Right ventricle myocardium inferior (tissue), 1 donor: ENCODE measurements at places on chromosomes 4 and X. TPM values are rescaled to one million over a fixed set of nuclear protein-coding genes. Genes with fewer than 3 reads are reported as not detected.

DNA sequence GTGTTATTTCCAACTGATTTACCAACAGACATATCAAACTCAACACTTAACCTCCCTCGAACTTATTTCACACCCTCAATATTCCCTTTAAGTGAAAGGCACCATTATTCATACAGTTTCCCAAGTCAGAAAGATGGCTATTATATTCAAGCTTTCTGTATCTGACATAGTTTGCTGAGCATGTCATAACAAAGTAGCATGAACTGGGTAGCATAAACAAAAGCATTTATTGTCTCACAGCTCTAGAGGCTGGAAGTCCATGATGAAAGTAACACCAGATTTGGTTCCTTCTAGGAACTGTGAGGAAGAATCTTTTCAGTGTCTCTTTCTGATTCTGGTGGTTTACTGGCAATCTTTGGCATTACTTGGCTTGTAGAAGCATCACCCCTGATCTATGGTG, 1388.6 kb downstream of the TECRL start:
- DNase-seq: no peak

DNA sequence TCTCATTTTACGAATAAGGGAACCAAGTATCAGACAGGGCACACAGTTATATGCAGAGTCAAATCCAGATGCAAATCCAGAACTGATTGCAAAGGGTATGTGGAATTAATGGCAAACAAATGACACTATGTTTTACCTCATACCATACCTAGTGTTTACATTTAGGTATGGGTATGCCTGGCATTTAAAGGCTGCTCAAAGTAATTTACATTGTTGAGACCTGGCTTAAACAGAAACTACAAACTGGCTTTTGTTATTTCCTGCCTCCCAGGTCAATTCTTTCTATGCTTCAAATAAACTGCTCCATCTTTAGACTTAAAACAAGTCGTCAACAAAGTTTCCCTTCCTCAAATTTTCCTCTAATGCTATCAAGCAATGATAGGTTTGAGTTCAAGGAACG, 33.7 kb downstream of the ANKRD17 start:
- no peak for DNase-seq

DNA sequence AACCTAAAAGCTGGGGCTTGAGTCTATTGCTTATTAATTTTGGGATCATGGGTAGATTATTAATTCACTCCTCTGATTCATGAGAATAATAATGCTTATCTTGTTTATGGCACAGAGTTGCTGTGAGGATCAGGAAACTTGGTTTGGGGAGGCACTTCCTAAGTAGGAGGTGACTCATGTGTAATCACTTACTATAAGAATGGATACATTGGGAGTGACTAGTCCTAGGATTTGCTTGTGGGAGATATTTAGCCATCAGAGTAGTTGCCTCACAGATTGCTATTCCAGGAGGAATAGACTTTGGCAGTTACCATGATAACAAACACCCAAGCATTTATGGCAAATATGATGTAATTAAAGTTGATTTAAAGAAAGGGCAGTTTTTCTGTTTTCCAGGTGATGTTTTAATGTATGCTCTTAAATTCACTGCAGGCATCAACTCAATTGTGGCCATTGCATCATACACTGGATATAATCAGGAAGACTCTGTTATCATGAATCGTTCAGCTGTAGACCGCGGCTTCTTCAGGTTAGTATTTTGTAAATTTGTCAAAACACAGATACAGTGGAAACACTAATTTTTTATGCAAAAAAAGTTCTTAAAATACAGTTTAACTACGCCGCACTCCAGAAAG, 41.9 kb downstream of the POLR2B start:
- no peak for DNase-seq

- no peak for DNase-seq
Observed at GRCh38 chr4:157023941-157024340, 52.0 kb upstream of the GLRB start.

DNA sequence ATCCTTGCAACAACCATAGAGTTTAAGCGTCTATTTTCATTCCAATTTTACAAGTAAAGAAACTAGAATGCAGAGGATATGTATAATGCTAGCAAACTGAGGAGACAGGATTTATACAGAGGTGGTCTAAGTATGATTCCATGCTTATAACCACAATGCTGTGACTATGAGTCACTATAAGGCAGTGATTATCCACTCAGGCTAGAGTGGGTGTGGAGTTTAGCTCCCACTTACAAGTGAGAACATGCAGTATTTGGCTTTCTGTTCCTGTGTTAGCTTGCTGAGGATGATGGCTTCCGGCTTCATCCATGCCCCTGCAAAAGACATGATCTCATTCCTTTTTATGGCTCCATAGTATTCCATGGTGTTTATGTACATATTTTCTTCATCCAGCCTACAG, 41.6 kb upstream of the EDA2R start:
- DNase-seq: no peak

GRCh38 chr4:184590196-184590595, 59.1 kb downstream of the CASP3 start:
- DNase-seq: no peak

- DNase-seq: no peak
Observed at GRCh38 chr4:152090543-152090942, 329.7 kb upstream of the GATB start.

GRCh38 chrX:98897191-98897590, 1512.9 kb downstream of the PCDH19 start:
- DNase-seq: no peak

- no peak for DNase-seq
Observed at GRCh38 chrX:9482408-9482807, 17.6 kb downstream of the TBL1X start.

DNA sequence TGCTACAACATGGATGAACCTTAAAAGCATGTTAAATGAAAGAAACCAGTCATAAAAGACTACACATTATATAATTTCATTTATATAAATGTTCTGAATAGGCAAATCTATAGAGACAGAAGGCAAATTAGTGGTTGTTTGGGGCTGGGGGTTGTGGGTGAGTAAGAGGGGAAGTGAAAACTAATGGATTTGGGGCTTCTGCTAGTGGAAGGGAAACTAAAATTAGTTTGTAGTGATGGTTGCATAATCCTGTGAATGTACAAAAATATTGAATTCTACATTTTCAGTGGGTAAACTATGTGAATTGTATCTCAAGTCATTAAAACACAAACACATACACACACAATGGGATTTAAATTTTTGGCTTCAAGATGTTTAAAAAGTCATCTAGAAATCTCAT, 25.4 kb upstream of the LIMCH1 start:
- no peak for DNase-seq

DNA sequence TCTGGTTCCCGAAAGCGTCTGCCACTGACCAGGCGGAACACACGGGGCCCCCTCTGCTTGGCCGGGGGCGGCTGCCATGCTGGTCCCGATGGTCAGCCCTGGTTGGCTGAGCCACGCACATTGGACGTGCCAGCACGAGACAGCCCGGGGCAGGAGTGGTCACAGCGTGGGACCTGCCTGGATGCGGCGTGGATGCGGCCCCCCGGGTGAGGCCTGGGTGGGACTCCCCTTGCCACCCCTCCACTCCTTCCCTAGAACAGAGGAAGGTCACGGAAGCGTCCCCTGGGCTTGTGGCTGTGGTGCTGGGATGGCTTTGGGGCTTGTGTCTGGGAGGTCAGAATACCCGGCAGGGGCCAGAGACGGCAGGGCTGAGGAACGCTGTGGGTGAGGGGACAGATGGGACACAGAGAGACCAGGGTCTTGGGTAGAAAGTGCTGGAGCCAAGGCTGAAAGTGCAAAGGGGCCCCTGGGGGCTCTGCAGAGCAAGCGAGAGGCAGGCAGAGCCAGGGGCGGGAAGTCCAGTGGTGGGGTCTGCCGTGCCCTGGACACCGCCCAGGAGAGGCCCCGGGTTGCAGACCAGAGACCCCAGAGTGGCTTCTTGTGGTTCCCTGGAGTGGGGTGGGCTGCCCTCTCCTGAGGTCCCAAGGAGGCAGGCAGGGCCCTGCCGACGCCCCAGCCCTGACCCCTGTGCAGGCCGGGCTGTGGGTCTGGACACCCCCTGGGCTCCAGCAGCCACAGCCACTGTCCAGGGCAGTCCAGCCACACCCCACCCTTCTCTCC, 8.6 kb upstream of the CPLX1 start:
- peak; percentile 11 for DNase-seq

DNA sequence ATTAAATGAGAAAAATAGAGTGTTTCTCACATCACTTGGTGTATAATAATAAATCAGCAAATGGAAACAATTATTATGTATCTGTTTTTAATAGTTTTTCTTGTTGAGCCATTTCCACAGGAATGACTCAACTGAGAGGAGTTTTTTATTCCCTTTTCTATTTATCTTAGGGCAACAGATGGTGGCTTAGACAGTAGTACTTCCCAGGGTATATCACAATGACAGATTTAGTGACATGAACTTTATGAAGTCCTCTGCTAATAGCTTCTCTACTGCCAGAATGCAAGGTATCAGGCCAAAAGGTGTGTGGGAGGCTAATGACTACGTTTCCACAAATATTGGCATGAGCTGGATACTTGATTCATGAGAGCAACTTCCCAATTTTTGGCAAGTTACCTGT, 126.7 kb downstream of the HTR2C start:
- no peak for DNase-seq

DNA sequence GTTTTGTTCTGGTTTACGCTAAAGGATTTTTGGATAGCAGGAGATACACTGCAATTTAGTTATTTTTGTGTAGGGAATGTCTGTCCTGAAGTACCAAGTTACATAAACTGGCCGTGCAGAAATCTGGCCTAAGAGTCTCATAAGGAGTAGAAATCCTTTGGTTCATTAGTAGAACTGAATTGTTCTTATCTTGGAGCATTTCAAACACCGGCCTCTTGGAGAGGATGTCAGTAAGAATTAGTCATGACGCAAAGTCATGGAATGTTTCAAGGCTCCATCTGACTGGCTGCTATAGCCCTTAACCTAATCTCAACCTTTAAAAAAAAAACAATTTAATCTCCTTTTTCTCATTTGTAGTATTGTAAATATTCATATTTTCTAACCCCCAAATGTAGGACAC, 15.2 kb downstream of the PDLIM3 start:
- DNase-seq: no peak

DNA sequence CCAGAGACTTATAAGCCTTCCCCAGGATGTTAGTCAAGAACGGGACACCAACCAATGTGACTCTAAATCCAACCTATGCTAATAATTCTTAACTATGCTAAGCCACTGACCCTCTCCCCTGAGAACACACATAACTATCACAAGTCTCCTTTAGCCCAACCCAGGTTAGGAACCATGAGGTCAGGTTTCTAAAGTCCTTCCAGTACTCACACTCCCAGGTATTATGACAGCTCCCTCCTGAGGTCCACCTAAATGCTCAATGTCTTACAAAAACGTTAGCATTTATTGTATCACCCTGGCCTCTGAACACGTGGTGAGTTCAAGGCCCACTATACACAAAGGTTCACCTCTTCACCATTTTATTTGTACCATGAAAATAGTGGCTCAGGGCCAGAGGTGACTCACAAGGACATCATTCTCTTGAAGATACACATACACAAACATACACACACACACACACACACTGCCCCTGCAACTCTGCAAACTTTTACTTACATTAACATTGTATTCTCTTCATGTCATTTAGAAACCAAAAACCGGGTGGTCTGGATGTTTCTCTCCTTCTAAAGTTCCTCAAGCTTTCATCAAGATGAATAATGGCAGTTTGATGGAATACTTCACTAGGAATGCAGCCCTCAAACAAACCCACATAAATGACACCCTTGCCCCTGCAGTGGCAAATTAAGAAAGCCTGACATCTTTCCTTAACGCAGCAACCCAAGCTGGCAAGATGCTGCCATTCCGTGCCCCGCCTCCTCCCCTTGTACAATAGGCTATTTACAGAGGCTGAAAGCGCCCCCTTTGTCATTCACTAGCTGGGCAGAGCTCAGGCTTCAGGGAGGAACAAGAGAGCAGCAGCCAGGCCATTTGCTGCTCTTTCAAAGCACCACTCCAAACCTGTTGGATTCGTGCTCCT, 17.7 kb downstream of the ACSL1 start:
- DNase-seq: no peak

- DNase-seq: no peak
Observed at GRCh38 chr4:41912546-41912945, 22.7 kb upstream of the TMEM33 start.

GRCh38 chr4:74228691-74229640, 71.0 kb downstream of the MTHFD2L start:
- no peak for DNase-seq

- DNase-seq: no peak
Observed at GRCh38 chr4:172654457-172654856, 514.2 kb upstream of the GALNT7 start.

DNA sequence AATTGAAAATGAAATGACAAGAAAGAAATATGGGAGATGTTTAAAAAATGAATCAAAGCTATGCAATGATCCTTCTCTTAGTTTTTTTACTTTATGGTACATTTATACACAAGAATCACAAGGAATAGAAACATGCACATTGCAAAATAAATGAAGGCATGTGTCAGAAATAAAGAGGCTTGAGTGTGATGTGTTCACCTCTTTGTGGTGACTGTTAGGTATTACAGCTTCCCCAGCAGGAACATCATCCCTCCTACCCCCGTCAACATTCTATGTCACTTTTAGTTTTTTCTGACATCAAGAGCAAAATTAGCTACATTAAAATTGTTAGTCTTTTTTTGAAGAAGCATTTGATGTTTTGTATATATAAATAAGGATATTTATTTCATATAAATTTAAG, 214.8 kb downstream of the SLC4A4 start:
- no peak for DNase-seq

- DNase-seq: no peak
Observed at GRCh38 chr4:42151568-42152506, 618 bp downstream of the BEND4 start.

DNA sequence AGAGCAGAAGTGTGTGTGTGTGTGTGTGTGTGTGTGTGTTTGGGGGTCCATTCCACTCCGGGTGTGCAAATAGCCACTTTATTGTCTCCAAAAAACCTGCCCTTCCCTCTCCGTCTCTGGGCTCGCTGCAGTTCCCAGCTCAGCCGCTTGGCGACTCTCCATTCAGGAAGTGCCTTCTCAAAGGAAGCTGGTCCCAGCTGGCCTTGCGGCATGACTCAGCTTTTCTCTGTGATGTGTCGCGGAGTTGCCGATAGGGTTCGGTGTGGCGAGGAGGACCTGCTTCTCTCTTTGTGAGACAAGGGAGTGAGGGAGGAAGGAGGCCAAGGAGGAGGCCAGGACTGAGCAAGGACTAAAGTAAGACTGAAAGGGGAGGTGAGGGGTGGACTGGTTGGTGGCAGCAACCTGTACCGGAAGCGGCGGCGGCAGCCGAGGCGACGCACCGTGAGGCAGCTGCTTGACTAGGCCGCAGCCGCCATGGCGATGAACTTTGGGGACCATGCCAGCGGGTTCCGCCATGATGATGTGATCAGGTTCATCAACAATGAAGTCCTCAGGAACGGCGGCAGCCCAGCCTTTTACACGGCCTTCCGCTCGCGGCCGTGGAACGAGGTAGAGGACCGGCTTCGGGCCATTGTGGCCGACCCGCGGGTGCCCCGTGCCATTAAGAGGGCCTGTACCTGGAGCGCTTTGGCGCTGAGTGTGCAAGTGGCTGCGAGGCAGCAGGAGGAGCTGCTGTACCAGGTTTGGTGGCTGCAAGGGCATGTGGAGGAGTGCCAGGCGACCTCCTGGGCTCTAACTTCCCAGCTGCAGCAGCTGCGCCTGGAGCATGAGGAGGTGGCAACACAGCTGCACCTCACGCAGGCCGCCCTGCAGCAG, at the start of gene TEX13C:
TEX13C (plus strand) TSS at position 226 of the 876 bp plus-strand sequence; CDS start at position 475, 249 bp downstream.
- DNase-seq: no peak

GRCh38 chr4:171334549-171334948, 478.7 kb upstream of the GALNTL6 start:
- no peak for DNase-seq

APELA gene
- total RNA-seq: not detected

SPIN2B gene
- total RNA-seq: 6.9 TPM

FHDC1 gene
- total RNA-seq: 0.27 TPM

ASB12 gene
- total RNA-seq: 2.5 TPM

SH3D19 gene
- total RNA-seq: 108 TPM

PPP3CA gene
- 23.3 TPM for total RNA-seq

TENM3 gene
- total RNA-seq: 2.9 TPM

SSX1 gene
- not detected for total RNA-seq
